Effector memory CD8-positive, alpha-beta T cell (primary cell): ENCODE measurements at places on chromosomes 6 and 20.
A peak's percentile ranks its signal among the peaks of the same experiment; 100 is the strongest.

- no peak for DNase-seq
These were observed 157.5 kb downstream of the GRM4 start for GRCh38 chr6:33988121-33989015.

GRCh38 chr20:54221353-54221752 is 13.5 kb downstream of the PFDN4 start:
- no peak for DNase-seq

DNA sequence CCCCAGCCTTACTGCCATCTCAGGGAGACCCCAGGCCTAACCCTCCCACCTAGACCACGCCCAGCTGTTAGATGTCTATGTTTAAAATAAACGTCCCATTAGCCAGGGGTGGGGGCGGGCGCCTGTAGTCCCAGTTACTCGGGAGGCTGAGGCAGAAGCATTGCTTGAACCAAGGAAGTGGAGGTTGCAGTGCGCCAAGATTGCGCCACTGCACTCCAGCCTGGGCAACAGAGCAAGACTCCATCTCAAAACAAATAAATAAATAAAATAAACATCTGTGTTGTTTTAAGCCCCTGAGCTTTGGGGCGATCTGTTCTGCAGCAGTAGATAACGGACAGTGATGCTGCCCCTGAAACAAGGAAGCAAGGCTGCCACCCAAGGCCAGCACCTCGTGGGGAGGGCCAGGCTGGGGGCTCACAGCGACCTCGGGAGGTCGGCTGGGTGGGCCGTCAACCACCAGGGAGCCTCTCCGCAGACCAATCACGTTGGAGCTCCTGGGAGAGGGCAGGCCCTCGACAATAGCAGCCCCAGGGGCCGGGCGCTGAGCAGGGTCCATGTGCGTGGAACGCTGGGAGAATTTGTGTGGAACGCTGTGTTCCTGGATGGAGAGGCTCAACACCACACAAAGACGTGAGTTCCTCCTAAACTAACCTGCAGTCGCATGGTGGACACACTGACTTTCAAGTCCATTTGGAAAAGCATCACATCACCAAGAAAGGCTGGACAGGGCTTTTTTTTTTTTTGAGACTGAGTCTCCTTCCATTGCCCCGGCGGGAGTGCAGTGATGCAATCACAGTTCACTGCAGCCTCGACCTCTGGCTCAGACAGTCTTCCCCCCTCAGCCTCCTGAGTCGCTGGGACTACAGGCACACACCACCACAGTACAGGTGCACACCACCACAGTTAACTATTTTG is 1.0 kb upstream of the HELZ2 start:
- no peak for DNase-seq

DNA sequence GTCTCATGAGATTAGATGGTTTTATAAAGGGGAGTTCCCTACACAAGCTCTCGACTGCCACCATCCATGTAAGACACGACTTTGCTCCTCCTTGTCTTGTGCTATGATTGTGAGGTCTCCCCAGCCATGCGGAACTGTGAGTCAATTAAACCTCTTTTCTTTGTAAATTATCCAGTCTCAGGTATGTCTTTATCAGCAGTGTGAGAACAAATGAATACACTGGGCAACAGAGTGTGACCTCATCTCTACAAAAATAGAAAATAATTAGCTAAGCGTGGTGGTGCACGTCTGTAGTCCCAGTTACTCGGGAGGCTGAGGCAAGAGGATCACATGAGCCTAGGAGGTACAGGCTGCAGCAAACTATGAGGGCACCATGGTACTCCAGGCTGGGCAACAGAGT is 51.3 kb downstream of the MDN1 start:
- DNase-seq = no peak

- DNase-seq = no peak
These were observed 71.5 kb downstream of the SHLD1 start for GRCh38 chr20:5821627-5822215.

DNA sequence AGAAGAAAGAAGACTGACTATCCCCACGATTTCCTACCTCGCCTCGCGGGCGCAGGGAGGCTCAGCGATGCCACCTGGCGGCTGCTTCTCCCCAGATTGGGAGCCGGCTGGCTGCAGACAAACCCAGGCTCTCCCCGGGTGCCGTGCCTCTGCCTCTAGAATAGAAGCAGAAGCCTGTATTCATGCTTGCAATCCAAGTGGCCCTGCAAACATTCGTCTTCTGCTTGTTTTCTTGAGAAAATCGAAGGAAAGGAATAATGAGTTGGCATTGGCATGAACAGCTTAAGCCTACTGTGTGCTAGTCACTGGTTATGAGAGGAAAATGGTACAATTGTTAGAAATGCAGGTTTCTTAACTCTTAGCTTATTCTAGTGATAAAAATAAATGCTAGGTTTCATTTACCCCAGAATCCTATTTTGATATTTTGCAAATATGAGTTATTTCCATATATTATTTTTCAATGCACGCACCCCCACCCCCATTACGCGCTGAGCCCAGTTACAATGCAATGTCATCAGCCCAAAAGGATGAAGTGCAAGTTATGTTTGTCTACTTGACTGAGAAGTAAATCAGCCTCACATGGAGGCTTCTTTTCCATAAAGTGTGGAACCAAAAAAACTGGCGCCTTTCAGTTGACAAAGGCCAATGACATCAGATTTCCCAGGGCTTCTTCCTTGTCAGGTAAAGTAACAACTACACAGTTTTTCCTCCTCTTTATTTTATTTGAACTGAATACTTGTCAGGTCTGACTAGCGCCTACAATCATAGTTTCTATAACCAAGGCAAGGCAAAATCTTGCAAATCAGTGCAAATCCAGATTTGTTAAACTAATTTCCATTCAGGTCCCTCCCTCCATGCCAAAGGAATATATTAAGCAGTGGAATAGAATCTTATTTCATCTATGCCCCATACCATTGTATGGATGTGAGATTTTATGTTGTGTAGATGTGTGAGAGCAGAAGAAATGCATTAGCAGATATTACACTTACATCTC is 3.9 kb upstream of the SOX4 start:
- peak; percentile 67 for DNase-seq

GRCh38 chr6:158758451-158758860 is 60.7 kb downstream of the EZR start:
- no peak for DNase-seq

- DNase-seq = no peak
These were observed 906 bp upstream of the PDE10A start for GRCh38 chr6:165663736-165664558.

DNA sequence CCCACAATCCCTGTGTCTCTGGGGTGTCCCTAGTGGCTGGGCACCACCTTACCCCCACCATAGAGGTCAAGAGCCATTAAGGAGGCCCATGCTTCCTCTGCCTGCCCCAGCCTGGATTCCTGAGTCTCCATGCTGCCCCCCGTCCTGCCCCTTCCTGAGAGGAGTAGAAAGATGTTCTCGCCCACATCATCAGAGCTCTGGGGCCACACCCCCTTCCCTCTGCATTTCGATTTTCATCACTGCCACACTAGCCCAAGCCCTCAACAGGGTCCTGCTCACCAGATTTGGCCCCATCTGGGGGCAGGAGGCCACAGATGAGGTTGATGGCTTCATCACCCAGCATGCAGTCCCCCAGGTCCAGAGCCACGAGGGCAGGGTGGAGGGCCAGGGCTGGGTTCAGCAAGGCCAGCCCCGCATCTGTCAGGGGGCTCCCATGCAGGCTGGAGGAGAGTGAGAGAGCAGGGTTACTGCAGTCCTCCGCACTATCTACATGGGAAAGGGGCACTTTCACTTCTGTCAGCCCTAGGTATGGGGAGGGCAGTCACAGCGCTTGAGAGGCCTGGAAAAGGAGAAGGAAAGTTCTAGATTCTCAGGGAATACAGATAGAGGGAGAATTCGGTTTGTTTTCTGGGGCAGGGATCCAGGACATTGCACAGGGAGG is 1.5 kb downstream of the LRRC73 start:
- no peak for DNase-seq

DNA sequence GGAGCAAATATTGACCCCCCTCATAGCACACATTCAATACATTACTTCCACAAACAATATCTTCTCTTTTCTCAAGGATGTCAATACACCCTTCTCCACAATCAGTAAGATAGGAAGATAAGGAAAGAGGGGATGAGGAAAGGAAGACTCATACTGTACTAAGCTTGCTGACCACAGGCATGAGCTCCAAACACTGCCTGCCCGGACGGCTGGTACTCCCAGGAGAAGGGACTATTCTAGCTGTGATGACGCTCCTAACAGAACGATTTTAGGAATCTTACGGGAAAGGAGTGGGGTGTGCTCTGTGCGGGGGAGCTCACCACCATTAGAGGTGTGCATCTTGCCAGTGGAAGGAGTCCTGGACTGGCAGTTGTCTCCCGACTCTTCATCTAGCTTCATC is 3.9 kb upstream of the CCN6 start:
- no peak for DNase-seq

- DNase-seq = no peak
These were observed 1.7 kb downstream of the SDCBP2 start for GRCh38 chr20:1327241-1327653.

DNA sequence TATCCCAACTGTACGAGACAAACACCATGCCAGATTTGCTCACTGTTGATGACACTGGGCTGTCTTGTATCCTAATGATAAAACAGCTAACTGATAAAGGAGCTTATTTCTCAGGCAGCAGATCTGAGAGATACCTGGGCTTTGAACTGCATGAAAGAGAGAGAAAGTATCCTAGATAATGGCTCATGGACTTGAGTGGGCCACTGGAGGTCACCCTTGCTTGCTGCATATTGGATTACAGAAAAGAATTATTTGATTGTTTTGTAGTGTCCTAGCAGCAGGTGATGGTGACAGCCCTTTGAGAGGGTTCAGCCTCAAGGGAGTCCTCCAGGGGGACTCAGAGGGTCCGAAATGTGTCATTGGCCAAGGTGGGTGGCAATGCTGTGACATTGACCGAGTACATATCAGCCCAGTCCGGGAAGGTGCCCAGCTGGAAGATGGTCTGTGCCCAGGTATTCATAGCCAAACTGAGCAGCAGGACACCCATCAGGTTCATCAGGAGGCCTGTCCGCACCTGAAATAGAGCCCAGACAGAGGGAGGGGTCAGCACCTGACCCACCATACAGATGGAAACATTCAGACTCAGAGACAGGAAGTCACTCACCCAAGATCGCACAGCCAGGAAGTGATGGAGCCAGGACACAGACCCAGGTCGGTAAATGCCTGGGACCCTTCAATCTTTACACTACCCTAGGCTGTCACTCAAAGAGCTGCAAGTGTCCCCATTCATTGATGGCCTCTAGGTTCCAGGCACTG is 9.4 kb upstream of the OCSTAMP start:
- no peak for DNase-seq

GRCh38 chr6:140538926-140539325 is 1164.5 kb upstream of the CITED2 start:
- no peak for DNase-seq

DNA sequence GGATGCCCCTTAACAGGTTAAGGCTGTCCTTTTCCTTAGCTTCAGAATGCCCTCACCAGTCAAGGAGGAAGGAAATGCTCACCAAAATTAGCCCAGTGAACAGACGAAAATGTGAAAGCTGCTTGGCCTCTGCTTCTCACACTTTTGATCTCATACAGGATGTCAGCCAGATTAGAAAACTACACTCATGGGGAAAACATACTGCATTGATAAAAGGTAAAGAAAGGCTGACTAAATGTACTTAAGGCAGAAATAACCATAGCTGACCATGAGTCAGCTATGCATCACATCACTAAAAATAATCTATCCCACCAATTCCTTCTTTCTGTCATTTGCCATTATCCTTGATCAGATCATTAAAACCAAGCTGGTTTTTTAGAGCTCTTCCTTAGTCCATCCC is 198.4 kb upstream of the TENT5A start:
- DNase-seq = no peak

- DNase-seq = no peak
These were observed 360.8 kb upstream of the MANEA start for GRCh38 chr6:95216555-95216954.

DNA sequence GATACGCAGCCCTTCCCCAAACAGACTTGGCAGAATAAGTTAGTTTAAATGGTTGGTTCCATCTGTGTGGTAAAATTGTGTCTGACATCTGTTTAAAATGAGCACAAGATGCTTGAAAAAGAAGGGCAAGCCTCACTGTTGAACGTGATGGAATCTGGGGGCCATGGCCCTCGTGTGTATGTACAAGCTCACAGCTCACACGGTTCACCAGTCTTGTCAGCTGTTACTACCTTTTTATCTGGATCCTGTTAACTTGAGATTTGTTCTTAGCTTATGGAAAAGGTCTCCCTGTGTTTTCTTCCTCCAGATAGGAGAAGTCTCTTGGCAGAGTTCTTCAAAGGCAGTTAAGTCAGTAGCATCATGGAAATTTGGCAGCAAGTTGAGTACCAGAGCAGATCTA is 270.6 kb downstream of the KHDC1L start:
- no peak for DNase-seq

DNA sequence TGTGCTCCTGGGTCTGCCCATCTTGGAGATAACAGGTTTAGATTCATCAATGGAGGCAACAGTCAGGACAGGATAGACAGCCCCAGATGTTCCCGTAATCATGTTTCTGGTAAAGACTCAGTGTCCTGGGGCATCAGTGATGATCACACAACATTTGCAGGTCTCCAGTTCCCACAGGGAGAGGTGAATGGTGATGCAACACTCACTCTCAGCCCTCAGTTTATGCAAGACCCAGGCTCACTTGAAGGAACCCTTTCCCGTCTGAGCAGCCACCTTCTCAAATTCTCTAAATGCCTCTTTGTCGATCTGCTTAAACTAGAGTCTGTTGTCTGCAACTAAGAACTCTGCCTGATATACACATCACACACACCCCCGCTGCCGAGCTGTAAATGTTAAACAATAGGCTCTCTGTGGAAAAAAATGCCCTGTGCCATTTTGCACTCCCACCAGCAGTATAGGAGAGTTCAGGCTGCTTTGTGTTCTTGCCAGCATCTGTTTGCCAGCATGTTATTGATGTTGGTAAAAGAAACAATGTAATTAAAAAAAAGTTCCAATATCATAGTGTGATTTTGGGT is 30.1 kb upstream of the SCP2D1 start:
- DNase-seq = no peak

- no peak for DNase-seq
These were observed 48.7 kb upstream of the RSPO3 start for GRCh38 chr6:127069659-127070279.

GRCh38 chr6:158211273-158212055 is 43.3 kb downstream of the GTF2H5 start:
- DNase-seq = no peak

GRCh38 chr6:133787859-133788505 is 100.9 kb upstream of the TCF21 start:
- DNase-seq = no peak

GRCh38 chr20:18705490-18705889 is 108.1 kb upstream of the SCP2D1 start:
- DNase-seq = no peak
